ENCODE measurements at places on chromosomes 7 and 10.

- no peak for DNase-seq
These were observed 17.9 kb upstream of the TRIL start for GRCh38 chr7:28976022-28976421.

DNA sequence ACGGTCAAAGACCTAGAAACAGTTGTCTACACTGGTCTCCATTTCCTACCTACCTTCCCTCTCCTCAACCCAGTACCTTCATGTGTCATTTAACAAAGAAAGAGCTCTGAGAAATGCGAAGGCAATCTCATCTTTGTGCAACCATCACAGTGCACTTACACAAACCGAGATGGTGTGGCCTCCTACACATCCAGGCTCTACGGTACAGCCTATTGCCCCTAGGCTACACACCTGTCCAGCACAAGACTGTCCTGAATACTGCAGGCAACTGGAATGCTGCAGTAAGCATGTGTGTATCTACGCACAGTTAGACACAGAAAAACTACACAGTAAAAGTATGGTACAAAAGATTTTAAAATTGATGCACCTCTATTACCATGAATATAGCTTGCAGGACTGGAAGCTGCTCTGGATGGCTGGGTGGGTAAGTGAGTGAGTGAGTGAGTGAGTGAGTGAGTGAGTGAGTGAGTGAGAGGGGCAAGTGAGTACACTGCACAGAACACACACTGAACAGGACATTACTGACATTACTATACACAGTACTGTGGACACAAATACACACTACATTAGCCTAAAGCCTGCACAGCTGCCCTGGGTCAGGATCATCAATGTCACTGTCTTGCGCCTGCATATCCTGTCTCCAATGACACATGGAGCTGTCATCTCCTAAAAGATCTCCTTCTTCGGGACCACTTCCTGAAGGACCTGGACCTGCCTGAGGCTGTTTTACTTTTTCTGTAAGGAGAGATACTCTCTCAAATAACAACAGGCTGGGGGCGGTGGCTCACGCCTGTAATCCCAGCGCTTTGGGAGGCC is 18.5 kb downstream of the ITGB1 start:
- DNase-seq: peak; percentile 88

- DNase-seq: no peak
These were observed 20.4 kb downstream of the PTPRN2 start for GRCh38 chr7:158567153-158567603.

DNA sequence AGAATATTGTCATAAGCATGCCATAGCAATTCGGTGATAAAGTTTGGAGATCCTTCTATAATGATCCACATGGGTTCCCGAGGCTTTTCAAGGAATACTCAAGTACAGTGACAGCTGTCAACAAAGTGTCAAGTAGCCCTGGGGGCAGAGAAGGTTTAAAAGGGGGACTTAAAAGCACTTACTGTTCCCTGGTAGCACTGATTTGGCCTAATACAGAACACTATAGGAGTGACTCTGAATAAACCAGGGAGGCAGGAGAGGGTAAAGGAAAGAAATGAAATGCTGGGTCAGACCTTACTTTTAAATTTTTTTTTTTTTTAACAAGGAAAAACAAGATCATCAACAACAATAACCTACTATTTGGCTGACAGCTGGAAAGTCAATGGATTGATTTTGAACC is 20.1 kb downstream of the CHCHD3 start:
- no peak for DNase-seq

- DNase-seq: no peak
These were observed 243.0 kb downstream of the PLXDC2 start for GRCh38 chr10:20059084-20059835.

GRCh38 chr7:152402384-152403250 is 33.2 kb downstream of the KMT2C start:
- peak; percentile 48 for DNase-seq

DNA sequence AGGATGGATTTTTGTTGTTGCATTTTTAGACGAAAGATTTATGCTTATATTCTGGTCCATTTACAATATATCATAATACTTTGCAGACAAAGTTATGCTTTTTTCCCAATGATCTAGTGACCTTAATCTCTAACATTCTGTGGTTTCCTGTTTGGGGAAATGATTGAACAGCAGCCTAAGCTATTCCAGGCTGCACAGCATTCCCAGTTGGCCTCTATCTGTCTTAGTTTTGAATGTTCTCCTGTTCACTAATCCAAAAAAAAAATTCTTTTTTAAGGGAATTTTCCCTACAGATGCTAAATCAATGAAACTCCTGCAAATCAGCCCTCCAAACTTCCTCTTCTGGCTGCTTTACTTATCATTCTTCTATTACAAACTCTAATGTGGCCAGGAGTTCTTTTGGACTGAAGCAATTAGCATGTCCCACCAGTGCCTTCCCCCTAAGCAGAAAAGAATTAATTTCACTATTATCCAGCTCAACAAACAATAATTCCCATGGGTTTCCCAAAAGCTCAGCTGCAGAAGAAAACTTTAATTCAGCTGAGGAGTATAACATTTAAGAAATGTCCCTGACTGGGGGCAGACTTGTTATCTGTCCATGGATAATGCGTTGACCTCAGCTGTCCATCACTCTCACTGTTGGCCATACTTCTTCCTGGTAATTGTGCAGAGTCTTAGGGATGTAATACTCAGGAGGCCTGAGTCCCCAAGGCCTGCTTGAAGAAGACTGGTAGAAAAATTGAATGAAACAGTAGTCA is 81.9 kb upstream of the TRIL start:
- peak; percentile 50 for DNase-seq

GRCh38 chr7:97006816-97007582 is 1.6 kb downstream of the DLX6 start:
- no peak for DNase-seq

- DNase-seq: peak; percentile 37
These were observed 114.5 kb downstream of the PON1 start for GRCh38 chr7:95209788-95210187.

- peak; percentile 56 for DNase-seq
These were observed 100.8 kb downstream of the ARHGAP21 start for GRCh38 chr10:24622781-24623301.

DNA sequence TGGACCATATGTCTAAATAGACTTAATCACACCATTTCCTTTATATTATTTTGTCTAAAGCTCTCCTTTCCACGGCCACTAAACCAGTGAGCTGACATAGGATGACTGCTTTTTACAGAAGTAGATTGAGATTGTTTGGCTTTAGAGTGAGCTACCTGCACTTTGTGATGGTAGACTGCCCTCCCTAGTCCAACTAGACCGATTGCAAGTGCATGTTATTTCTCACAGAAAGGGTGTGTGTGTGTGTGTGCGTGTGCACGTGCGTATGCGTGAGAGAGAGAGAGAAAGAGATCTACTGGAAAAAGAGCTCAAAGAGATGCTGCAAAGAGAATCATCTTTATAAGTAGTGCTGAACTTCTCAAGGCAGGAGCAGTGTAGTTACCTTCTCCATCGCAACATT is 60.7 kb downstream of the VCL start:
- DNase-seq: no peak

- DNase-seq: peak; percentile 68
These were observed 401.9 kb downstream of the TNS3 start for GRCh38 chr7:47179812-47180515.

DNA sequence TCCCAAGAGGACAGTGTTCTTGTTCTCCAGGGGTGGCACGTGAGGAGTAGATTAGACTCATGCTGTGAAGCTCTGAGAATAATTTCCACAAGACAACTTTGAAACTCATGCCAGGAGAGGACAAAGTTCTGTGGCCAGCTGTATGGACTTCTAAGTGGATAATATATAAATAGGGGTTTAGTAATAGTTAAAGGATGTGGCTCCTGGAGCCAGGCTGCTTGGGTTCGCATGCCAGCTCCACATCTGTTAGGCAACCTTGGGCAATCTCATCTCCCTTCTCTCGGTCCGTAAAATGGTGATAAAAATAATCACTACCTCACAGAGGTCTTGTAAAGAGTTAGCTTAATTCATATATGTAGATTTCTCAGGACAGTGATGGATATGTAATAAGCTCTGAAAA is 35.8 kb downstream of the ACSL5 start:
- DNase-seq: no peak

- peak; percentile 15 for DNase-seq
These were observed 5.8 kb downstream of the CDK6 start for GRCh38 chr7:92830532-92831110.

- DNase-seq: no peak
These were observed 4.4 kb upstream of the STEAP4 start for GRCh38 chr7:88310956-88311674.

GRCh38 chr10:94107191-94107590 is 113.5 kb downstream of the PLCE1 start:
- no peak for DNase-seq

GRCh38 chr10:119198438-119198837 is 8.9 kb upstream of the GRK5 start:
- DNase-seq: no peak

GRCh38 chr7:122299624-122300210 is 4.8 kb downstream of the FEZF1 start:
- DNase-seq: no peak

DNA sequence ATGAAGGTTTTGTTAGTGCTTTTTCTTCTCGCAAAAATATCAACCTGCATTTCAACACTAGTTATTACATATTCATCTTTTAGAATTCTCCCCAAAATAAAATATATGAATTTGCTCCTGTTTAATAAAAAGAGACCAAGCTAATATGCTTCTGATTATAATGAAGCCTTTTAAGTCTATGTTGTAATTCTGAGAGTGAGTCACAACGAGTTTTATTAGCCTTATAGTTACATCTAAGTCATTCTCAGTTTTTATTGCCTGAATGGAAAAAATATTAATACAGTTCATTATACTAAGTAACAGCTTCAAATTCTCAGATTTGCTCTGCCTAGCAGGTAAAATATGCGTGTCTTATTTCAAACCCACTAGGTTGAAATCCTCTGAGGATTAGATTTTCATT is 152.4 kb upstream of the CELF2 start:
- DNase-seq: no peak

GRCh38 chr10:111410740-111411139 is 333.9 kb downstream of the ADRA2A start:
- no peak for DNase-seq

DNA sequence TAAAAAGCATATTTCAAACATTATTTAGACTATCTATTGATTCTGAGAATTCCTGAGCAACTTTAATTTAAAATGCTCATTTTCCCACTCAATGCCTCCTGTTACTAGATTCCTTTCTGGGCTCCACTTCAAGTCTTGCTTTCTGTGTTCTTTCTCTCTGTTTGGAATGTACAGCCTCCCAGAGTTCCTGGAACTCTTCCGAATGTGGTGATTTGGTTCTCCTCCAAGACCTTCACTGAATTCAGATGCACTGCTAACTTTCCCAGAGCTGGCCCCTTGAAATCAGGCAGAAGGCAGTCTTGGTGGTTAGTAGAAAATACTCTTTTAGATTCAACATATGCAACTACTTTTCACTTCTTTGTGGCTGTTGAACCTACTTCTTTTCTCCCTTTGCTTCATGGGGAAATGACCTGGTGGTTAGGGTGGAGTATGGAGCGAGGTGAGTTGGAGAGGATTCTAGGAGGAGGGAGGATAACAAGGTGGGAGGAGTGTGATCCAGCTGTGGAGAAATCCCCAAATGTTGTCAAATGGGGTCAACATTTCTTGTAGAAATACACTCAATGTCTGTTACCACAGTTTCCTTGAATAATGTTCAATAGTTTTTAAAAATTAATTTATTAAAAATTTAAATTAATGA is 27.9 kb upstream of the CCDC7 start:
- peak; percentile 49 for DNase-seq

Measured in RPMI7951 (cell line).